ENCODE measurements at places on chromosomes 11 and 22.

DNA sequence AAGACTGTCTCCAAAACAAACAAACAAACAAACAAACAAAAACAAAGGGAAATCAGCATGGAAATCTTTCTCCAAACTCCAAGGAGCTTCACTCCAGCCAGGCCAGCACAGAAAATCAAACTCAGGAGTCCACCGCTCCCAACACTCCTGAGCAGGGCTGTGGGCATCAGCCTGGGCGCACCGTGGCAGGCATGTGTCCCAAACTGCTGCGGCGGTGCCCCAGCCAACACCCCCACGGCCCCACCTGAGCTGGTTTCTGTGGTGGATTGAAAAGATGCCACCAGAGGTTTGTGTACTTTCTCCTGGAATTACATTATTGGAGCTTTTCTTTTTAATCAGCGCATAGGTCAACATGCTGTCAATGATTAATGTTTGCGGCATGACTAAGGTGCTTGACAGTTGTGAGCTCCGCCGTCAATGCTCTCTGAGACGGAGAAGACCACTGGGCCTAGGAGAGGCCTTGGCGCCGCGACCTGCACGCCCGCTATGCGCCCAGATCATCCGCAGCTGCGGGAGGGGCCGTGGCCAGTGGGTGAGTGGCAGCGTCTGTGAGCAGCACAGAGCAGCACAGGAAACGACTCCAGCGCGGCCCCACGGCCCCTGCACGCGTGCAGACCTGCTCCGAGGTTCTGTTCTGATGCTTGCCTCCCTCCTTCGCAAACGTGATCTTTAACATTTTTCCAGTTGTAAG is 18.1 kb downstream of the DRD4 start:
- H3K4me1 ChIP-seq = peaks cover 7% of the 10 kb centered on the region
- no peak for DNase-seq
- peaks cover 5% of the 10 kb centered on the region for H3K36me3 ChIP-seq
- no peak overlapping the region for H3K27ac ChIP-seq

DNA sequence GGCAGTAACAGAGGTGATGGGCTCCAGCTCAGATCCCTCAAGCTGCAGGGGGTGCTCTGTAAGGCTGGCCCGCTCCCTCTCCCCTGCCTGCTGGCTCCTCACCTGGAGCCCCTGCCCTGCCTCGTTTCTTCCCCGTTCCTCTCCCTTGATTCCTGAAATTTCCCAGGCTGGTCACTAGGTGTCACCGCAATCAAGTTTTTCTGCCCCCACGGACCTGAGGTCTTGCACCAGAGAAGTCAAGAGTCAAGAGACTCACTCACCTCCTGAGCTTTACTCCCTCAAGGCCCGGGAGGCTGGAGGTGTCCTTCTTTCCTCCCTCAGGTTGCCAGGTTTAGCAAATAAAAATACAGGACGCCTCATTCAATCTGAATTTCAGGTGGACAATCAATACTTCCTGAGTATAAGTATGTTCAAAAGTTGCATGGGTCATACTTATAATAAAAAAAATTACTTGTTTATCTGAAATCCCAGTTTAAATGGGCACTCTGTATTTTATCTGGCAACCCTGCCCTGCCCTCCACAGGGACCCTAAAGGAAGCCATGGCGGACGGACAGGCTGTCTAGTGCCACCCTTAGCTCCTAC is 69.2 kb downstream of the SCUBE1 start:
- H3K4me1 ChIP-seq = no peaks in the 10 kb centered on the region
- no peak overlapping the region for H3K4me3 ChIP-seq
- peaks cover 11% of the 10 kb centered on the region for H3K27me3 ChIP-seq

DNA sequence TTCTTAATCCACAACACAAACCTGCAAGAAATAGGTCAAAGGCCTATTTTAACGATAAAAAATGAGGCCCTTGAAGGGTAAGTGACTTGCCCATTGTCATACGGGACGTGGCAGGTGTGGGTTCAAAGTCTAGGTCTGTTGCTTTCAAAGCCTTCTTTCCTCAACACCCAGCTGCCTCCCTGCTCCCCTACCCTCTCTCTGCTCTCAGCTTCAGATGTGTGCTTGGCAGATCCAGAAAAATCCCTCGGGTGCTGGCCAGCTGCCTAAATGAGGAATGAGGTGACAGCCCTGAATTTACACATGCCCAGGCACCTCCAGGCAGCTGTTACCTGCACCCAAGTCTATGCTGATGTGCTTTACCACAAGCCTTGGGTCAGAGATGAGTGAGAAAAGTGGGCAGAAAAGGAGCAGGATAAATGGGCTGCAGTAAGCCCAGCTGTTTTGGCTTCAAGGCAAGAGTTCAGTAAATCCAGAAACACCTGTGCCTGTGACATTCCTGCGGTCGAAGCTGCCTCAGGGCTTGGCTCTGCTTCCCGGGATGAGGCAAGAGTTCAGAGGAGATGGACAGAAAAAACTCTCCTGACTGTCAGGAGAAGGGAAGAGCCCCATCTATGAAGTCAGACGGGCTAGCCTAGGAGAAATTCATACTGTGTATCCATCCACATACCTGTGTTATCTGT is 49.9 kb upstream of the LDLRAD3 start:
- H3K36me3 ChIP-seq = no peaks in the 10 kb centered on the region
- DNase-seq = peak; percentile 100
- peaks cover 18% of the 10 kb centered on the region for H3K4me1 ChIP-seq
- no peak overlapping the region for H3K27ac ChIP-seq
- H3K27me3 ChIP-seq = no peaks in the 10 kb centered on the region

- no peak overlapping the region for H3K4me3 ChIP-seq
- no peaks in the 10 kb centered on the region for H3K27me3 ChIP-seq
- no peaks in the 10 kb centered on the region for H3K36me3 ChIP-seq
- H3K4me1 ChIP-seq = no peaks in the 10 kb centered on the region
- DNase-seq = no peak
Measured at GRCh38 chr11:133797554-133797953, 47.8 kb downstream of the SPATA19 start.

DNA sequence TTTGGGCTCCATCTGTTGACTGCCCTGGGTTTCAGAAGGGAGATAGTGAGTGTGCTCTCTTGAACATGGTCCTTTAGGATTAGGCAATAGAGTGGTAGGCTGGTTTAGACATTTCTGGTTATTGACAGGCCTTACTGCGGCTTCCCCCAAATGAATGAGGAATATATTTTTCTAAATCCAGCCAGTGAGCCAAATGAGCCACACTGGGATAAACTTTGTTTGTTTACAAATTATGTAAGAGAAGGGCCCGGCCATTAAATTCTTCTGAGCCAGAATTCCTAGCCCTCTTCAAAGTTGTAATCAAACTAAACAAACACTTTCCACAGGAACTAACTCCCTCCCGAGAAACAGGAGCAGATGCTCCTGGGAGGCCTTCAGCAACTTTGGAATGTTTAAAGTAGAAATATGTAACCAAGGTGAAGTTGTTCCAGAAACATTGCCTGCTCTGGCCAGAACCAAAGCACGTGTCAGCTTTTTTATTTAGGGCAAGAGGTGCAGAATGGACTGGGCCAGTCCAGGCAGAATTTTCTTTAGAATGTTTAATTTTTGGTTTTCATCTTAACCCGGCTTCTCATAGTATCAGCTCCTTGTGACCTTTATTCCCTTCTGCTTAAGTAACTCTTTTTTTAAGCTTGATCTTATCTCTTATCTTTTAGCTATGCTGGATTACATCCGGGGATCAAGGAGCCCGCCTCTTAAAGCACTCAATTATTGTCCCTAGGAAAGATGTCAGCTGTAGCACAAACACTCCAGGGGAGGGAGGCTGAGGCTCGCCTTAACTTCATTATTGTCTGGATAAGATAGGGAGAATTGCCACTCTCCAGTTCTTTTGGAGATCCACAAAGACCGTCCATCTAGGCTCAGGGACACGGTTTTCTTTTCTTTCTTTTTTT is 28.7 kb downstream of the ZNRF3 start:
- H3K4me1 ChIP-seq = peaks cover 14% of the 10 kb centered on the region
- H3K27me3 ChIP-seq = no peaks in the 10 kb centered on the region
- no peak overlapping the region for H3K4me3 ChIP-seq
- H3K27ac ChIP-seq = no peak overlapping the region
- no peak for DNase-seq

GRCh38 chr22:40044870-40045834 is 50.4 kb downstream of the FAM83F start:
- no peak for DNase-seq
- no peaks in the 10 kb centered on the region for H3K27me3 ChIP-seq
- H3K4me1 ChIP-seq = peaks cover 27% of the 10 kb centered on the region

DNA sequence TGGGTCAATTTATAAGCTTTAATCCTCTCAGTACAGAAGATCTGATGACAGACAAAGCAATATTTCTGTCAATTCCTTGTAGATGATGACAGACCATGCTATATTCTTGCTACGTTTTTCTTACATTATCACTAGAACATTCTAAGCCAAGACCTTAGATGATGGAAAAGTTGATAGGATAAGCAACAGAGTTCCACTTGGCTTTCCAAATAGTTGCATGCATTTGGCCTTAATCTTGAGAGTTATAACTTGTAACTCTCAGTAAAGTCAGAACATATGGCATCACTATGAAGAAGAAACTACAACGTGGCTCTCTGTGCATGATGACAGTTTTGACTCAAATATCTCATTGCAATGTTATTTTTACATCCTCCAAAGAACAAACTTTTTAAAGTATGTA is 544.3 kb upstream of the LRRC4C start:
- DNase-seq = no peak
- H3K27ac ChIP-seq = no peak overlapping the region
- no peaks in the 10 kb centered on the region for H3K36me3 ChIP-seq

- no peaks in the 10 kb centered on the region for H3K27me3 ChIP-seq
- H3K27ac ChIP-seq = no peak overlapping the region
- DNase-seq = no peak
- peaks cover 10% of the 10 kb centered on the region for H3K36me3 ChIP-seq
- no peak overlapping the region for H3K4me3 ChIP-seq
- H3K4me1 ChIP-seq = peaks cover 11% of the 10 kb centered on the region
Measured at GRCh38 chr11:398826-399225, 4.8 kb downstream of the PKP3 start.

GRCh38 chr22:26725012-26725676 is 67.8 kb downstream of the MIAT start:
- H3K27ac ChIP-seq = no peak overlapping the region
- H3K36me3 ChIP-seq = peaks cover 2% of the 10 kb centered on the region

- no peaks in the 10 kb centered on the region for H3K27me3 ChIP-seq
- H3K4me3 ChIP-seq = peak overlapping the region; percentile 6
- no peak for DNase-seq
- no peaks in the 10 kb centered on the region for H3K36me3 ChIP-seq
Measured at GRCh38 chr11:105109855-105110687, 29.5 kb downstream of the CARD18 start.

- no peak overlapping the region for H3K27ac ChIP-seq
- no peak overlapping the region for H3K4me3 ChIP-seq
- H3K4me1 ChIP-seq = no peaks in the 10 kb centered on the region
- peaks cover 42% of the 10 kb centered on the region for H3K27me3 ChIP-seq
- no peak for DNase-seq
- H3K36me3 ChIP-seq = no peaks in the 10 kb centered on the region
Measured at GRCh38 chr11:69930081-69931059, 111.2 kb upstream of the FGF3 start.

- no peak for DNase-seq
- H3K36me3 ChIP-seq = no peaks in the 10 kb centered on the region
- peaks cover 37% of the 10 kb centered on the region for H3K27me3 ChIP-seq
- H3K4me3 ChIP-seq = no peak overlapping the region
- H3K4me1 ChIP-seq = no peaks in the 10 kb centered on the region
Measured at GRCh38 chr11:44467931-44468330, 97.5 kb upstream of the CD82 start.

DNA sequence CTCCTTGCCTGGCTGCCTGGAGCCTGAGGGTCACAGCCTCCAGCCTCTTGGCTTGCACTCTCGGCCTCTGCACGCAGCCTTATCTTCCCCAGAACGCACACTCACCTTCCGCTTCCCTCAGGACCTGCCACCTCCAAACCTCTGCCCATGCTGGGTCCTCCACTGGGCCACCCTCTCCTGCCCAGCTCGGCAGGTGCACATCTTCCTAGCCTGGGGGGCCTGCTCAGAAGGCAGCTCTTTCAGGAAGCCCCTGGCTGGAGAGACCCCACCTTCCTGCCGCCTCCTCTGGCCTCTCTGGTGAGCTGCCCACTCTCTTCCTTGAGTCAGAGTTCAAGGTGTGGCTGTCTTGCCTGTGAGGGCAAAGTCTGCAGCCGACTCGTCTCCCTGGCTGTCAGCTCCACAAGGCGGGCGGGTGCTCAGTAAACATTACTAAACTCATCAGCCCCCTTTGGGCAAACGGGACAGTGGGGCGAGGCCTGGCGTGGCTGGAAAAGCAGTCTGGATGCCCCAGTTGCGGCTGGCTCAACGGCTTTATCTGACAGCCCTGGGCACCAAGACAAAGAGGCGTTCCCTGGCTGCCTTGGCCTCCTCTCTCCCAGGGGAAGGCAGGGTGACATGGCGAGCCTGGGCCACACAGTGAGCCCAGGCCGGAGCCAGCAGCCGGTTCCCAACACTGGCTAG is 1.7 kb upstream of the LINC01488 start:
- H3K4me1 ChIP-seq = no peaks in the 10 kb centered on the region
- H3K4me3 ChIP-seq = no peak overlapping the region
- H3K36me3 ChIP-seq = no peaks in the 10 kb centered on the region

DNA sequence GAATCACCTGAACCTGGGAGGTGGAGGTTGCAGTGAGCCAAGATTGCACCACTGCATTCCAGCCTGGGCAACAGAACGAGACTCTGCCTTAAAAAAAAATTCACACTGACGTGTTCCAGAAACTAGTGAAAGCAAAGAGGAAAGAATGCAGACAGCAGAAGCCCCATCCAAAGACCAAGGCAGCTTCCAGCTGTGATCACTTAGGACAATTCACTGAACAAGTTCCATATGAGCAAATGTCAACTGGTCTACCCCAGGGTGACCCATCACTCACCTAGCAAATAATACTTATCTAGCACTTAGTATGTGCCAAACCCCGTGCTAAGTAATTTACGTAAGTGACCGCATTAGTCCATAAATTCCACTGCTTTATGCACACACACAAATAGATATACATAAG is 138.9 kb downstream of the LARGE1 start:
- H3K4me3 ChIP-seq = no peak overlapping the region
- peaks cover 9% of the 10 kb centered on the region for H3K4me1 ChIP-seq
- no peaks in the 10 kb centered on the region for H3K27me3 ChIP-seq
- no peak overlapping the region for H3K27ac ChIP-seq

GRCh38 chr11:17550450-17551346 is 3.6 kb downstream of the OTOG start:
- H3K36me3 ChIP-seq = no peaks in the 10 kb centered on the region
- H3K4me3 ChIP-seq = no peak overlapping the region
- no peaks in the 10 kb centered on the region for H3K4me1 ChIP-seq
- no peak overlapping the region for H3K27ac ChIP-seq
- peaks cover 15% of the 10 kb centered on the region for H3K27me3 ChIP-seq

DNA sequence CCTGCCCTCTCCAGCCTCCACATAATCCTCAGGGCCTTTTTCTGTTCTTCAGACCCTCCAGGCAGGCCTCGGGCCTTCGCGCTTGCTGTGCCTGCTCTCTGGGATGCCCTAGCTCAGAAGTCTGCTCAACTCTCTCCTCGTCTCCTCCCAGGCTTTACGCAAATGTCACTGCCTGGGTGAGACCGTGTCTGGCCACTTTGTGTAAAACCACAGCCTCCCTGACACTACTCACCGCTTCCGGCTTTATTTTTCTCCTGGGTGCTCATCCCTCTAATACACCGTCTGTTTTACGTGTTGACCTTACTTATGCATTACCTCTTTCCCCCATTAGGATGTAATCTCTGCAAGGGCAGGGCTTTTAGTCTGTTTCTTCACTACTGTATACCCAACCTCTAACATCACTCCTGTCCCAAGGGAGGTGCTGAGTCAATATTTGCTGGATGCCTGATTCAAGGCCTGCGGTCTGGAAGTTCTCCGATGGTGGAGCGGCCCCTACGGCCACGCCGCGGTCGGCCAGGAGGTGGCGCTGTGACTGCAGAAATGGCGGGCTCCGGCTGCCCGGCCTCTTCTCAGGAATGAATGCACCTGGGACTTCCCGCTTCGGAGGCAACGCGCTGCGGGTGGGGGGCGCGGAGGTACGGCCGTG is 58.2 kb upstream of the THY1 start:
- no peak overlapping the region for H3K27ac ChIP-seq
- no peak overlapping the region for H3K4me3 ChIP-seq
- DNase-seq = peak; percentile 42
- no peaks in the 10 kb centered on the region for H3K36me3 ChIP-seq
- H3K4me1 ChIP-seq = peaks cover 3% of the 10 kb centered on the region
- H3K27me3 ChIP-seq = peaks cover 13% of the 10 kb centered on the region
